Stimulated activated naive CD8-positive, alpha-beta T cell treated with anti-CD3 and anti-CD28 coated beads, Interleukin-15, Interleukin-2, amounts not matched to agents 100 U/mL and 50 U/mL, for 24 hours (primary cell): ENCODE measurements at places on chromosomes 6 and 20.

- no peak for DNase-seq
Measured at GRCh38 chr20:8306937-8307336, 174.9 kb downstream of the PLCB1 start.

DNA sequence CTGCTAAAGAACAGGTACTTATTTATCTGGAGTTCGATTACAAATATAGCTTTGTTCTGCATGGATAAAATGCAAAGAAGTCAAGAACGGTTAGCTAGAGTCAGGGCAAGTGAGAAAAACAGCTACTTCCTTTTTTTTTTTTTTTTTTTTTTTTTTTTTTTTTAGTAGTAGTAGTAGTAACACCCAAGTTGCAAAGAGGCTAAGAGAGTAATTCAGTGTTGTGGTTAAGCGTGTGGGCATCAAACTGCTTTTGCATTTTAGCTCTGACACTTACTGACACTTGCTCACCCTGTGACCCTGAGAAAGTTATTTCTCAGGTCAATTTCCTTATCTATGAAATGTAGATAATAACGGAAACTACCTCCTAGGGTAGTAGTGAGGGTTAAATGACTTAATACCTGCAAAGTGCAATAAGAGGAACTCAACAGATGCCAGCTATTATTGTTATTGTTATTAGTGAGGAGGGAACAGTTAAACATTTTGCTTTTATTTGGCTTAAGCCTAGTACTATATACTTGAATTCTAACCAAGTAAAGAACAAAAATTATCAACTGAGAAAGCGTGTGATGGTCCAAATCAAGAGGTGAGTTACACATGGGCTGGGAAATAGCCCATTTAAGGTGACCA, 86.7 kb upstream of the BACH2 start:
- DNase-seq: no peak

DNA sequence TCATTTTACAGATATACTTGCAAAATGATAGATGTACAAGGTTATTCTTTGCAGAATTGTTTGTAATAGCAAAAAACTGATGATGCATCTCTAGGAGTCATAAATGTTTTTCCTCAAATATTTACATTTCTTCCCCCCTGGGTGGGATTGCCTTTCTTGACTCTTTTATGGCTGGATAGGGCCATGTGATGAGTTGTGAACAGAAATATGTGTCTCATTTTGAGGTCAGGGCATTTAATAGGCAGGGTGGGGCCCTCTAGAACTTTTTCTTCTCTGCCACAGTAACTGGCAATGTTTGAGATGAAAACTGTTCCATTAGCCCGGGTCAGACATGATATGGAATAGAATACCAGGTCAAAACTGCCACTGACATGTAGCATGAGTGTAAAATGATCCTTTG, 159.5 kb upstream of the SYNCRIP start:
- DNase-seq: no peak

DNA sequence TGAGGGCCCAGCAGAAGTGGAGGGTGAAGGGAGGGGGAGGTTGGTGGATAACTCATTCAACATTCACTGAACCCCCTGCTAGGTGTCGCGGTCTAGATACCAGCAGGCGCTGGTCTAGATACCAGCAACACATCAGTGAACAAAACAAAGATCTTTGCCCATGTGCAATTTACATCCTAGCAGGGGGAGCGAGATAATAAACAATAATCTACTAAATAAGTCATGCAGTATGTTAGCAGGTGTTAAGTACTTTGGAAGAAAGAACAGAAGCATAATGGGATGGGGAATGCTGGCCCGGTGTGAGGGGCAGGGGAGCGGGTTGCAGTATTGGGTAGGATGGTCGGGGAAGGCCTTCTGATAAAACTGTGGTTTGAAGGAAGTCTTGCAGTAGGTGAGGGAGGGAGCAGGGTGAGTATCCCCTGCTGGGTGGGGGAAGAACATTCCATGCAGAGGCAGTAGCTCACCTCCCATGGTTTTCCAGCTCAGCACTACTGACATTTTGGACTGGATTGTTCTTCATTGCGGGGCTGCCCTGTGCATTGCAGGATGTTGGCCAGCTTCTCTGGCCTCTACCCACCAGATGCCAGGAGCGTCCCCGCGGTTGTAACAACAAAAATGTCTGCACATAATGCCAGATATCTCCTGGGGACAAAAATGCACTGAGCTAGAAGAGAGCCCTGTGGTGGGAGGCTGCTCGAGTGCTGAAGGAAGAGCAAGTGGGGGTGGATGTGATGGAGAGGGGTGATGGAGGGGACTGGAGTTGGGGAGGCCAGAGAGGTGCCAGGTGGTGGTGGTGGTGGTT, 117.3 kb downstream of the TOX2 start:
- no peak for DNase-seq

DNA sequence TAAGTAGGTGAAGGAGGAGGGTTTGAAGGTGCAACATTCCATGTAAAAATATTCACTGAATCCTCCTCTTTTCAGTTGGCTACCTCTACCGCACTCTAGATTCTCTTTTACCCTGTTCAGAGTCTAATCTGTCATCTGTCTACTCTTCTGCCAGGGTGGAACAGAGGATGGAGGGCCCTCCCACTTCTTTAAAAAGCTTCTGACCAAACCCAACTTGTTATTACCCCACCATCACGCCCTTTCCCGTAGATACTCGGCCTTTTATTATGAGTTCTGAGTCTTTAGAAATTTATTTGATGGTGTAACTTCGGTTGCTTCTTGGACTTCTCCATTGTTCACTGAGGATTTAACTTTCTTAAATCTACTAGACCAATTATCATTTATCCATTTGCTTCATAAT, 11.7 kb downstream of the STX11 start:
- DNase-seq: no peak

DNA sequence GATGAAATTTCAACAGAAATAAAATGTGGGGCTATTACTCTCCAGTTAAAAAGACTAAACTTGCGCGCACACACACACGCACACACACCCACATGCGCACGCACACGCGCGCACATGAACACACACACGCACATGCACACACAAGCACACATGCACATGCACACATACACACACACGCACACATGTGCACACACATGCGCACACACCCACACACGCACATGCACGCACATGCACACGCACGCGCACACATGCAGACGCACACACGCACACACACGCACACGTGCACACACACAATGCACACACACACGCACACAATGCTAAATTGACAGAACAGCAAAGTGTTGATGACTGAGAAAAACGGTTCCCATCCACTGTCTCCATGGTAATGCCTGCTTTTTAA, 754.1 kb downstream of the CBLN4 start:
- no peak for DNase-seq

DNA sequence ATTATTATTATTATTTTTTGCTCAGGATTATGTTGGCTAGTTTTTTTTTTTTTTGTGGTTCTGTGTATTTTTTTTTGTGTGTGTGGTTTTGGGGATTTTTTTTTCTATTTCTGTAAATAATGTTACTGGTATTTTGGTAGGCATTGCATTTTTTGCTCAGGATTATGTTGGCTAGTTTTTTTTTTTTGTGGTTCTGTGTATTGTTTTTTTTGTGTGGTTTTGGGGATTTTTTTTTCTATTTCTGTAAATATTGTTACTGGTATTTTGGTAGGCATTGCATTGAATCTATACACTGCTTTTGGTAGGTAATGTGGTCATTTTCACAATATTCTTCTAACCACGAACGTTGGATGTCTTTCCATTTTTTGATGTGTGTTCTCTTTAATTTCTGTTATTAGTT, 17.4 kb downstream of the PHF3 start:
- no peak for DNase-seq

GRCh38 chr20:44123874-44124535, 63.0 kb downstream of the JPH2 start:
- DNase-seq: no peak

GRCh38 chr20:23123886-23124285, 37.8 kb upstream of the CD93 start:
- no peak for DNase-seq
